ENCODE measurements at places on chromosomes 7 and 10.
A peak's percentile ranks its signal among the peaks of the same experiment; 100 is the strongest.

DNA sequence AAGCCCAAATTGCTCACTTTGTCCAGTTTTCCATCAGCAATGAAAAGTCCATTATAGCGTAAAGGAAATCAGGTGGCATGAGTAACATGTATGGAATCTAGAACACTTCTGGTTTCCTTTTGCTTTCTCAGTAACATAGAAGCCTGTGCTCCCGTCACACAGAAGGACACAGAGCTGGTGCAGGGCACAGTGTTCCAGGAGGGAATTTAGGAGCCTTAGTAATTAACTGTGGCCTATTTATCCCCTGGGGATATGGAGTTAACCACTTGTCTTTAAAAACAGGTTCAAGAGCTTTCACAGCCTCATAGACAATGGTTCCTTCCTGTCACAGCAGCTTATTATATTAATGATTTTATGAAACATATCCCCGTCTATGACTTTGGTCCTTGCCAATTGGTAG lies 189.9 kb downstream of the NEBL start:
- H3K4me3 ChIP-seq: no peak overlapping the region
- no peaks in the 10 kb centered on the region for H3K27me3 ChIP-seq
- H3K36me3 ChIP-seq: no peaks in the 10 kb centered on the region
- H3K27ac ChIP-seq: no peak overlapping the region

- no peaks in the 10 kb centered on the region for H3K36me3 ChIP-seq
- no peak overlapping the region for H3K27ac ChIP-seq
- DNase-seq: no peak
These were observed 104.1 kb downstream of the ZNF467 start for GRCh38 chr7:149669121-149669818.

- H3K36me3 ChIP-seq: no peaks in the 10 kb centered on the region
- H3K4me1 ChIP-seq: peaks cover 6% of the 10 kb centered on the region
- H3K4me3 ChIP-seq: no peak overlapping the region
- DNase-seq: peak; percentile 74
- no peaks in the 10 kb centered on the region for H3K27me3 ChIP-seq
- H3K27ac ChIP-seq: no peak overlapping the region
These were observed 163.0 kb upstream of the KLF14 start for GRCh38 chr7:130896898-130897514.

DNA sequence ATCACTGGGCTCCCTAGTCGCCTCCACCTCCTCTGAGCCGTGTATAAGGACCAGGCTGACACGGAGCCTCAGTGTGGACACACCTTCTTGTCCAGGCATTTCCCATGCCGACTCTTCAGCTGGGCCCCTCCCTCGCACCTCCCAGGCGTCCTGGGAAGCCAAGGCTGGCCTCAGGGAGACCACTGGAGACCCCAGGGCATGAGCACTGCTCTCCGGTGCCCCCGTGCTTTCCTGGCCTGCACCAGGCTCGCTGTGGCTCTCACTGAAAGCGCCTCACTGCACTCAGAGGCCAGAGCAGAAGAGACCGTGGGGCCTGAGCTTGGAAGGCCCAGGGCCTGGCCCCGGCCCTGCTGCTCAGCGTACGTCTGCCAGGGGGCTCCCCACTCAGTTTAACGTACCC lies 31.4 kb downstream of the LRRC27 start:
- H3K4me1 ChIP-seq: no peaks in the 10 kb centered on the region
- no peak for DNase-seq
- no peak overlapping the region for H3K4me3 ChIP-seq
- H3K36me3 ChIP-seq: no peaks in the 10 kb centered on the region

GRCh38 chr7:37208528-37208927 lies 240.1 kb downstream of the ELMO1 start:
- no peaks in the 10 kb centered on the region for H3K4me1 ChIP-seq
- DNase-seq: no peak
- no peak overlapping the region for H3K4me3 ChIP-seq

- H3K27ac ChIP-seq: no peak overlapping the region
- no peak for DNase-seq
- H3K36me3 ChIP-seq: no peaks in the 10 kb centered on the region
- peaks cover 3% of the 10 kb centered on the region for H3K4me1 ChIP-seq
- H3K27me3 ChIP-seq: no peaks in the 10 kb centered on the region
These were observed 126.0 kb downstream of the PARD3 start for GRCh38 chr10:34689053-34689452.

DNA sequence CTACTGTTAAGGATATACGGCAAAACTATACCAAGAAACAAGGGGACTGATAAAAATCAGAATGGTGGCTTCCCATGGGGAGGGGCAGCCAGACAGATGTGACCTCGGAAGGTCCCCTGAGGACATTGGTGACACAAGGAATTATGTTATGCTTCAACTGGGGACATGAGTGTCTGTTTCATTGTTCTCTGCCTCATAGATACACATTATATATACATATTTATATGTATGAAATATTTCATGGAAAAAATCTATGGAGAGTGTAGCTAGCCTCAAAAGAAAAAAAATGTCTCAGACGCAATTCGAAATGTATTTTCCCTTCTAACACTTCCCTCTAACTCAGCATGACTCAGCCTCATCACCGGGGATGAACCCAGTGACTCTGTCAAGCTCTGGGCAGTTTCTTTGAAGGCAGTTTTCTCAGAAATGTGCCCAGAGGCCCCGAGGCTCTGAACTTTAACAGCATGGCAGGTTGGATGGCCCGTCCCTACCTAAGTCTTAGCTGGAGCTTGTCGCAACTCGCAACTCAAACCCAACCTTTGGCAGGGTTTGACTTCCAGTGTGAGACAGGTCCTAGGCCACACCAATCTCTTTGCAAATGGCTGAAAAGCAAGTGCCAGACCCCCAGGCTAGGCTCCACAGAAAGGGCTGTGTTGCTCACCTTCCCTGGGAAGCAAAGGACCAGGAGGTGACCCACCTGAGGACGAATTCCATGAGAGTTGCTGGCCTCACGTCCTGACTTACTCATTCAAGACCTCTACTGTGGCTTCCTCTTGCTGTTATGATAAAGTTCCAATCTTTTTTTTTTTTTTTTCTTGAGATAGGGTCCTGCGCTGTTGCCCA lies 86.9 kb downstream of the CARD11 start:
- H3K4me3 ChIP-seq: no peak overlapping the region
- H3K27ac ChIP-seq: no peak overlapping the region
- no peaks in the 10 kb centered on the region for H3K27me3 ChIP-seq
- H3K4me1 ChIP-seq: no peaks in the 10 kb centered on the region
- DNase-seq: no peak

DNA sequence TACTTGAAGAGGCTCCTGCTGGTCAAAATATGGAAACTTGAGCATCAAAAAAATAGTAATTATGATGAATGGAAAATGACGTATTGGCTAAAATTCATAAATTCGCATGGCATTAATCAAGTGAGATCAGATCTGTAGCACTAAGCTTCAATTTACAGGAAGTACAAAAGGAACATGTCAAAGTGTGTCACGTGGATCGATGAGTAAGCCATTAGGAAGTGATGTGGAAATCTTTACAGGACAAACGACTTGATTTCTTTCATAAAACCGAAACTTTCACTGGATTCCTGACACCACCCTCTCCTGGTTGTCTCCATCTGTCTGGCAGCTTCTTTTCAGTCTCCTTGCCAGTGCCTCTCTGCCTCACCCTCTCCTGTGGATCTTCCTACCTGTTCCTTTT lies 25.8 kb downstream of the AKR1C8 start:
- no peak for DNase-seq
- H3K4me1 ChIP-seq: no peaks in the 10 kb centered on the region
- H3K27me3 ChIP-seq: no peaks in the 10 kb centered on the region
- H3K27ac ChIP-seq: no peak overlapping the region
- no peak overlapping the region for H3K4me3 ChIP-seq

- DNase-seq: no peak
- H3K27me3 ChIP-seq: no peaks in the 10 kb centered on the region
- no peaks in the 10 kb centered on the region for H3K4me1 ChIP-seq
- no peak overlapping the region for H3K4me3 ChIP-seq
- no peak overlapping the region for H3K27ac ChIP-seq
- H3K36me3 ChIP-seq: no peaks in the 10 kb centered on the region
These were observed 26.9 kb downstream of the ASAH2 start for GRCh38 chr10:50224330-50224952.

DNA sequence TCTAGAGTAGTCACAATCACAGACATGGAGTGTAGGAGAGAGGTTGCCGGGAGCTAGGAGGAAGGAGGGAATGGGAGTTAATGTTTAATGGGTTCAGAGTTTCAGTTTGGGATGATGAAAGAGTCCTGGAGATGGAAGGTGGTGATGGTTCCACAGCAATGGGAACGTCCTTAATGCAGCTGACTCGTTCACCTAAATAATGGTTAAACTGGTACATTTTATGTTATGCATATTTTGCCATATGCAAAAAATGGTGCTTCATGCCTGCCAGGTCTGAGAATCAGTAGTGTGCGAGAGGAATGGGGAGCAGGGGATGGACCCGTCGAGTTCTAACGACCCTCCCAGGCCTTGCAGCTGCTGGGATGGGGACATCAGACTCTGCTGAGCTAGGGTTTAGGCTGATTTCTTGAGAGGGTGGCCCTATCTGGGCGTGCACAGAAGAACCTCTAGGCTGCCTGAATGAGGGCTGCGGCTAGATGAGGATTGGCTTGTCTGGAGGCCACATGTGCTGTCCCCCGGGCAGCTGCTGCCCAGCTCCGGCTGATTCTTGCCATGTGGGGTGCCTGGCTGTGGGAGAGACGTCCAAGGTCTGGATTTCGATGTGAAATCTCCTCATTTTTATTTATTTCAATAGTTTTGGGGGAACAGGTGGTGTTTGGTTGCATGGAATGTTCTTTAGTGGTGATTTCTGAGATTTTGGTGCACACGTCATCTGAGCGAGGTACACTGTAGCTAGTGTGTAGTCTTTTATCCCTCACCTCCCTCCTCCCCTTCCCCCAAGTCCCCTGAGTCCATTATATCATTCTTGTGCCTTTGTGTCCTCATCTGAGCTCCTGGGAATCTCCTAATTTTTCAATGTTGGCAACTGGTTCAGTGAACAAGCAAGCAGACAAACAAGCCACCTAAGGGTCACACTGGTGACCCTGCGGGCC lies 116.0 kb downstream of the GRK5 start:
- H3K27me3 ChIP-seq: no peaks in the 10 kb centered on the region
- no peak overlapping the region for H3K4me3 ChIP-seq
- DNase-seq: no peak
- no peaks in the 10 kb centered on the region for H3K36me3 ChIP-seq
- no peak overlapping the region for H3K27ac ChIP-seq

DNA sequence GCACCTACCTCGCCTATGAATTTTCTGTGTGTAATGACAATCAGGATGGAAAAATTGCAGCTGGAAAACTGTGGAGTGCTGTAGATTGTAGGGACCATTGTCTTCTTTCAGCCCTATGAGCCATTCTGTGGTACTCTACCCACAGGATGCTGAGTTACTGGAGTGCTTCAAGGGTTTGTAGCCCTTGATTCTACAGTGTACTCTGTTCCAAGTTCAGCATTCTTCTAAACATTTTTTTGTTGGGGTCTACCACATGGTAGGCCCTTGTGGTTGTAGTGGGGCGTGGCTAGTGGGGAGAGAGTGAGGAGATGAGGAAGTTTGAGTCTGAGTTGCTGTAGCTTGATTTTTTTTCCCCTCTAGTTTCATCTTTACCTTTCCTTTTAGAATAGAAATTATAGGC lies 33.5 kb downstream of the REEP3 start:
- no peak overlapping the region for H3K27ac ChIP-seq
- DNase-seq: no peak
- H3K4me3 ChIP-seq: no peak overlapping the region
- no peaks in the 10 kb centered on the region for H3K36me3 ChIP-seq

DNA sequence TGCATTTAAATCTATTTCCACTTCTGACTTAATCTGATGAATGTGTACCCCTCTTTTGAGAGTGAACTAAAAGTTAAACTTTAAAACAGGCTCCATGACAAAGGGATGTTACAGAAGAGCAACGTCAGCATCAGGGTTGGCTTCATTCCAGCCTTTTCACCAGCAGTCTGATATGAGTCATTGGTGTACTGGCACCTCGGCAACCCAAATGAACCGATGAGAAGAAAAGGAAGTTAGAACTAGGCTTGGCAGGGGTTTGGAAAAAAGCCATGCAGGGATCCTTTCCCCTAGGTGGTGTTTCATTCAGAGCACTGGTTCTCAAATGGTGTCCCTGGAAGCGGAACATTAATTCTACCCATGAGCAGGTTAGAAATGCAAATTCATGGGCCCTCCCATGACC lies 53.6 kb downstream of the SEC61G start:
- no peak for DNase-seq
- H3K4me1 ChIP-seq: no peaks in the 10 kb centered on the region
- no peaks in the 10 kb centered on the region for H3K27me3 ChIP-seq
- no peak overlapping the region for H3K27ac ChIP-seq

DNA sequence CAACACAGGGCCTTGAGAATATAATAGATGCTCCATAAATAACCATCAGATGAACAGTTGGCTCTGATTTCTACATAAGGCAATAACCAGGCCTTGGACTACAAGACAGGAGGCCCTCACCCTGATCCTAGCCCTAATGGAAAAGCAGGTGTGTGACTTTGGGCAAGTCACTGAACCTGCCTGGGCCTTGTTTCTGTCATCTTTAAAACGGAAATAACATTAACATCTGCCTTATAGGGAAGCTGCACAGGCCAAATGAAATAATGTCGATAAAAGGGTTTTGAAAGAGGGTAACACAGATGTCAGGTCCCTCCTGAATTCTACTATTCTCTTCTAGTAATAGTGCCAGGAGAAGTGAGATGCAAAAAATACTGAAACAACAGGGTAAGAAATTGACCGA lies 20.7 kb downstream of the PIK3AP1 start:
- no peak for DNase-seq
- no peaks in the 10 kb centered on the region for H3K36me3 ChIP-seq
- H3K27ac ChIP-seq: no peak overlapping the region
- H3K4me3 ChIP-seq: no peak overlapping the region

DNA sequence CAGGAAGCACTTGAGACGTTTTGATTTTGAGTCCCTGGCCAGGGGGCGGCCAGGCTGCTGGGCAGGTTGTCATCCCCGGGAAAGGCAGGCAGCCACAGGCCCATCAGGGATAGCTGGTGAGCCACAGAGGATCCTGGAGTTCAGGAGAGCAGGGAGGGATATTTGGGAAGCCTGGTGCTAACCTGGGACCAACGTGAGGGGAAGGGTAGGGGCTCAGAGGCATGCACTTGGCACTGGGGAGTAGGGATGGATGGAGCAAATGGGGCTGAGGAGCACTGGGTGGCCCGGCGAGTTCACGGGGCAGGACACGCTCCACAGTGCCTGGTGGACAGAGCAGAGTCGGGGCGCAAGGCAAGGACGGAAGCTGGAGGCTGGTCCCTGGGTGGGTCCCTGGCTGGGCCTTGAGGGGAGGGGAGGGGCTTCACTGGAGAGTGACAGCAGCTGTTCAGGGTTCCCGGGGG lies 30.2 kb downstream of the LRRC27 start:
- no peaks in the 10 kb centered on the region for H3K27me3 ChIP-seq
- no peaks in the 10 kb centered on the region for H3K4me1 ChIP-seq
- H3K4me3 ChIP-seq: no peak overlapping the region
- no peak for DNase-seq
- no peaks in the 10 kb centered on the region for H3K36me3 ChIP-seq

GRCh38 chr10:22607261-22607660 lies 107.1 kb downstream of the PIP4K2A start:
- no peak for DNase-seq
- no peak overlapping the region for H3K27ac ChIP-seq
- H3K36me3 ChIP-seq: no peaks in the 10 kb centered on the region
- no peaks in the 10 kb centered on the region for H3K27me3 ChIP-seq
- H3K4me3 ChIP-seq: no peak overlapping the region

GRCh38 chr7:150962553-150963399 lies 15.3 kb downstream of the KCNH2 start:
- no peaks in the 10 kb centered on the region for H3K36me3 ChIP-seq
- no peaks in the 10 kb centered on the region for H3K27me3 ChIP-seq
- H3K4me3 ChIP-seq: no peak overlapping the region

GRCh38 chr7:133704453-133704852 lies 422.7 kb upstream of the LRGUK start:
- no peaks in the 10 kb centered on the region for H3K27me3 ChIP-seq
- DNase-seq: no peak

All from iPS DF 6.9 (cell line).